NCI-H1048 (cell line): ENCODE measurements at places on chromosomes 16 and 17.

DNA sequence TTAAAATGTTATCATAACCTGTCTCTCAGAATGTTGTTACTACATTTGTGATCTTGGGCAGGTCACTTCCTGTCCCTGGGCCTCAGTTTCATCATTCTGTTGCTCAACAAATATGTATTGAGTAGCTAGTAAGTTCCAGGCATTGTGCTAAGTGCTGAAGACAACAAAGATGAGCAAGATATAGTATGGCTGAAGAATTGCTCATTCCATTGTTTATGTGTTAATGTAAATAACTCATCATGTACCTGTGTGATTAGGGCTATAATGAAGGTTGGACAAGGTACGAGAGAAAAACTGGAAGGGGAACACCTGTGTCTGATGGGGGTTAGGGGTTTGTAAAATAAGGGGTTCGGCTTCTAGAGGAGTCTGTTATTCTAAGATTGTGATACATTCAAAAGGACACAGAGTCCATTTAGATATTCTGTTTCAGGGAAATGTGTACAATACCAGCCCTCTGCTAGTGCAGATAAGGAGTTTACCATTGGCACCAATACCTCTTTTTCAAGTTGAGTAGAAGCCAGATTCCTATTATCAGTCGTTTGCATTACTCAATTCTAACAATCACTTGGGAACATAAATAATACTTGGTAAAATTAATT, 20.0 kb downstream of the TUBG1 start:
- DNase-seq, result no peak

- DNase-seq, result no peak
Measured at GRCh38 chr16:11459722-11460121, 114.5 kb downstream of the RMI2 start.

GRCh38 chr17:81993729-81994592, 16.5 kb downstream of the ASPSCR1 start:
- DNase-seq, result no peak

- no peak for DNase-seq
Measured at GRCh38 chr16:12195296-12195695, 218.8 kb downstream of the SNX29 start.

DNA sequence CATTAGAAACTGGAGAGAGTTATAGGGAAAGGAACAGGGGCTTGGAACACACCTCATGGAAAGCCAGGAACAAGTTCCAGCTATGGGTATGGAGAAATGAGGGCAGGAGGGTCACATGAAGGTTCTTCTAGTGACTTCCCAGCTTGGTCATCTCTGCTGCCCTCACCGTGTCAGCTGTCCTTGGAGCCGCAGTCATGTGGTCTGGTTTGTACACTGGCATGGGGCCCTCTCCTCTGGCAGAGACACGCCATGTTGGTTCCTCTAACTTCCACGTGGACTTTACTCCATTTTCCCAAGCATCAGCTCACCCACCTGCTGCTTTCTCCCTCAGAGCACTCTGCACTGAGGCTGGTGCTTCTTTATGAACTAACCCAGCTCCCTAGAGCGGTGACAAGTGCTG, 26.3 kb downstream of the MPG start:
- no peak for DNase-seq

DNA sequence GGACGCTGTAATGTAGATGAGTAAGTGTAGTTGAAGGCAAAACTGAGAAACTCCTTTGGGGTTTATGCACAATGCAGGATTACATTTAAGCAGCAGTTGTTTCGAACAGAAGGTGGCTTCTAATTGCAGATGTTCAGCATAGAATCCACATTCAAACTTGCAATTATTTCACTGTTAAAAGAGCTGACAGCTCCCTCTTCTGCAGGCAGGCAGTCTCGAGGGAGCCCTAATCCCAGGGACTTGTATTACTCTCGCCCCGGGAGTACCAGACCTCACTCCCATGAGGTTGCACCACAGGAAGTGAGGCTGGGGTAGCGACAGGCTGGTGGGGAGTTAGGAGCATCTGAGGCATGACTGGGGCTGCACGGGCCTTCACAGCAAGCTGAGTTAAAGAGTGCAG, 484.3 kb upstream of the EEF2KMT start:
- no peak for DNase-seq

DNA sequence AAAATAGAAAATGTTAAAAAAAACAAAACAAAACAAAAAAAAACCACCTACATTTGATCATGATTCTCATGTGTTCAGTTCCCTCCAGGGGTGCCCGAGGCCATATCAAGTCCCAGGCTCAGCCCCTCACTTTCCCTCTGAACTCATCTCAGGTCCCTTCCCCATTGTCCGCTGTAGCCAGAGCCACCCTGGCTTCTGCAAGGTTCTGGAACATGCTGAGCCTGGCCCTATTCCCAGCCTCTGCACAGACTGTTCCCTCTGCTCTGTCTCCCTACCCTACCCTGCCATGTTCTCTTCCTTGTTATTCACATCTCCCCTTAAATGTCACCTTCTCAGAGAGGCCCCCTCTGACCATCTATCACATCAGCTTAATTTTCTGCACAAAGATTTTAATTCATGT, 46.9 kb downstream of the TK2 start:
- DNase-seq, result no peak

GRCh38 chr16:57972306-57972705, 1.4 kb upstream of the CNGB1 start:
- DNase-seq, result no peak

GRCh38 chr17:4920351-4921048, 11.6 kb upstream of the GP1BA start:
- no peak for DNase-seq

DNA sequence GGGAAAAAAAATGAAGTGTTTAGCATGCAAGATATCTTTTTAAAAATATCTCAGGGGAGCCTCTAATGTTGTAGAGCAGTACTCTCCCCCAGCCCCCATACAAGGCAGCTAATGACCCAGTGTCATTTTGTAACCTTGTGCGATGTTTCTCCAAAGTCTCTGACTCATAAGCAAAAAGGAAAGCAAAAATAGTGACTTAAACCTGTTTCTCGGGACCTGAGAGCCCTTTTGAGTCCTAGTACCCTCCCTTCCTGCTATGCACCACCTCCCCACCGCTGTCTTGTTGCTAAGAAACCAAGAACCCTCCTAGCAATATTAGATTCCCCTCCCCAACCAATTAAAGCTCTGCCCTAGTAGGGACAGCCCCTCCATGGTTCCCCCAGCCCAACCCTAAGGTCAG, 2.8 kb downstream of the MYCBPAP start:
- DNase-seq, result no peak

GRCh38 chr17:62653826-62654761, 26.6 kb downstream of the MRC2 start:
- DNase-seq, result no peak

GRCh38 chr16:89511374-89511773, 3.2 kb downstream of the SPG7 start:
- no peak for DNase-seq

GRCh38 chr16:21666772-21667171, 3.0 kb downstream of the OTOA start:
- DNase-seq, result no peak

DNA sequence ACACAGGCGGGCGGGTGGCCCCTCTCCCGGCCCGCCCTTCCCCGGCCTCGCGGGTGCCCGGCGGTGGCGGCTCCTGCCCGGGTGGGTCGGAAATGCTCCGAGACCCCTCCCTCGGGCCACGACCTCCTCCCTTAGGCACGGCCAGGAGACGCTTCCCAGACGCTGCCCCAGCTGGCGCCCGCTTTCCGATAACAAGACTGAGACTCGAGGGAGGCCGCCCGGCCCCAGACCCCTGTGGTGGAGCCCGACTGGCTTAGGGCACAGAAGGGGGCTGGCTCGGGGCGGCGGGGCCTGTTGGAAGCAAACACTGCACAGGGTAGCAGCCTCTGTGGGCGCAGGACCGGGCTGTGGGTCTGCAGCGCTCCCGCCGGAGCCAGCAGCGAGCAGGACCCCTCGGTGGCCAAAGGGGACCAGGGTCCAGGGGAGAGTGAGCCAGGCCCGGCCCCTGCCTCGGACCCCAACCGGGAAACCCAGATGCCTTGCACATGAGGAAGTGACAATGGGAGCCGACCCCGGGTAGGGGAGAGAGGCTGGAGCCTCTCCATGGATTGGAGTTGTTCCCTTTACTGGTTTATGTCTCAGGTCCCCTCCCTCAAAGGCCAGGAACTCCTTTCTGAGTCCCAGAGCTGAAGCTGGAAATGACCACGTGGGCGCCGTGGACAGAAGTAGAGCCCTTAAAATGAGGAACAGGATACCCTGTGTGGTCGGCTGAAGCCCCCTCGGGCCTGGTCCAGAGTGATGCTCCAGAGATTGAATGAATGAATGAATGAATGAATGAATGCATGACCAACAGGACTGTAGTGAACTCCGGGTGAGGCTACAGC, 19.8 kb upstream of the ADCY7 start:
- no peak for DNase-seq

DNA sequence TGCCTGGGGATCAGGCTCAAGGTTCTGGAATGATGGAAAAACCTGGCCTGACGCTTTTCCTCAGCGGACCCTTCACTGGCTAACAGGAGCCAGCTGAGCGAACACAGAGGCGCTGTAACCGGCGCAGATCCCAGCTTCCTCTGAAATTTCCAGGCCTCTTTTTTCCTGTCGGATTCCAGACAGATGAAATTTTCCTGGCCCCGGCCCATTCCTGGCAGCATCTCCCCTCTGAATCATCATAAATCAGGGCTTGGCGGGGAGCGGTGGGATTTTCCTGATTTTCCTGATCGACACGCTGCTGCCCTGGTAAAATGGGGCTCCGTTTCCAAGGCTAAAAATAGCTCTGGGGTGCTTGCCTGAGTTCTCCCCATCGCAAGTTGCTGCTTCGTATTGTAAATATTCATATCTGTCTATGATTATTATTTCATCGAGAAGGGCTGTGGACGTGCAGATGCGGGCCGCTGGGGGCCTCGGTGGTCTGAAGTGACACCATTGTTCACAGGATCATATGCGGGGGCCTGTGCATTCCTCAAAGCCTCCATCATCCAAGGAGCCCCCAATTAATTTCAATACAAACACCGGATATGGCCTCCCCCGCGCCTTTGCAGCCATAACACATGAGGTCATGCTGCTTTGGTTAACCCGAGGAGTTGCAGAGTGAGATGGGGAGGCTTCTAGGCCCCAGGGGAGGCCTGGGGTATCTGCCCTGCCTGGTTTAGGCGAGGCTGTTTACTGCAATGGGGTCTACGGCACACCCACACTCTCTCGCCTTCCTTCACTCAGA, 45.8 kb upstream of the ETV4 start:
- no peak for DNase-seq

DNA sequence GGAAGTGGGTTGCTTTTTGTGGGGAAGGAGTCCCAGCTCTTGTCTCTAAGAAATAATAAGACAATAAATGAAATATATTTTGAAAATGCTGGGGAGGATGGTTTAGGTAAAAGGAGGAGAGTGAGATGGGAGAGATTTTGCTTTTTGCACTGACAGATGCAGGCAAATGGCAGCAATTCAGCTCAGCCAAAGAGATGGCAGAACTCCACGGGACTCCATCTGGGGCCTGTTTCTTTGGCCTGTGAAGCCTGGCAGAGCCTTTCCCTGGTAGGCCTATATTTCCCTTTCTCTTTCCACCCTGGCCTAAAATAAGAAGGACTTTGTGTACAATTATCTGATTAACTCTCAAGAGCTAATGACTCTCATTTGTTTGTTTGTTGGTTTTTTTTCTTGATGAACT, 1525.1 kb downstream of the CDH11 start:
- no peak for DNase-seq

DNA sequence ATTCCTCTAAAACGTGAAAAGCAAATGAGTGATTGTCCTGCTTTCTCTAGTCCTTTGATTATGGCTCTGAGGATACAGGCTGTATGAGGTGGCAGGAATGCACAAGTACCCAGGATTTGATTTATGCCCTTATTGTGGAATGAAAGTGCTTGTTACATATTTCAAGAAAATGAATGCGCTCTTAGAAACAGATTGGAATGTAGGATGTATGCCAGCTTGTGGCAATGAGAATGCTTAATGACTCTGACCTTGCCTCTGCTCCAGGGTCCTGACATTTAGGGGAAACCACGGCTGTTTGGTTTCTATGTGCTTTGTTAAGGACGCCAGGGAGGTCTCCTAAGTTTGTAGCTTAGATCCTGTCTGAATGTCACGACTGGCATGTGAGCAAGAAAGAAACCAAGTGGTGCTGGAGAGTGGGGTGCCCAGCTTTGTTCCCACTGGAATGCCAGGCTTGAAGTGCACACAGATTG, 22.0 kb downstream of the PRCD start:
- DNase-seq, result no peak

DNA sequence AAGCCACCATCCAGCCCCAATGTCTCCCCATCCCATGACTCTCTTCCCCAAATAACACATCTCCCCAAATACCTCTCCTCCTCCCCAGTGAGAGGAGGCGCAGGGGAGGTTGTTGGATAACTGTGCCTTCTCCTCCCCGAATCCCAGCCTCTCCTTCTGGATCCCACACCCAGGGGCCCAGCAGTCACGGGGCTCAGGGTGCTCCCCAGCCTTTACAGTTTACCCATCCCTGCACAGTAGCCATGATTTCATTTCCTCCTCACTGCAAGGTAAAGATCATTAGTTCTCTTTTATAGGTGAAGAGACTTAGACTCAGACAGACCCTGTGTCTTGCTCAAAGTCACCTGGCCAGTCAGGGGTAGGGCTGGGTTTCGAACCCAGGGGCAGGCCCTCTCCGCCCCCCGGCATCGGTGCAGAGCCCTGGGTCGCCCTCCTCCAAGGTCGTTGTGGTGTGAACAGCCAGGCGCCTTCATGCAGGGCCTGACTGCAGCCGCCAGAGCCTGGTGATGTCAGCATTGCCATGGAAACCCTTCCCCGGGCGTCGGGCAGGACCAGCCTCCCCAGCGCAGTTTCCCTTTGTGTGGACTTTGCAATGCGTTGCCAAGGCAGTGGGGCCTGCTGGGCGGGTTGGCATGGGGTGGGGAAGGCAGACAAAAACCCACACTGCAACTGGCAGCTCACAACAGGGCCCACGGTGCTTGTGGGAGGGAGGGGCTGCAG, 53.3 kb upstream of the TOB1 start:
- peak; percentile 63 for DNase-seq

DNA sequence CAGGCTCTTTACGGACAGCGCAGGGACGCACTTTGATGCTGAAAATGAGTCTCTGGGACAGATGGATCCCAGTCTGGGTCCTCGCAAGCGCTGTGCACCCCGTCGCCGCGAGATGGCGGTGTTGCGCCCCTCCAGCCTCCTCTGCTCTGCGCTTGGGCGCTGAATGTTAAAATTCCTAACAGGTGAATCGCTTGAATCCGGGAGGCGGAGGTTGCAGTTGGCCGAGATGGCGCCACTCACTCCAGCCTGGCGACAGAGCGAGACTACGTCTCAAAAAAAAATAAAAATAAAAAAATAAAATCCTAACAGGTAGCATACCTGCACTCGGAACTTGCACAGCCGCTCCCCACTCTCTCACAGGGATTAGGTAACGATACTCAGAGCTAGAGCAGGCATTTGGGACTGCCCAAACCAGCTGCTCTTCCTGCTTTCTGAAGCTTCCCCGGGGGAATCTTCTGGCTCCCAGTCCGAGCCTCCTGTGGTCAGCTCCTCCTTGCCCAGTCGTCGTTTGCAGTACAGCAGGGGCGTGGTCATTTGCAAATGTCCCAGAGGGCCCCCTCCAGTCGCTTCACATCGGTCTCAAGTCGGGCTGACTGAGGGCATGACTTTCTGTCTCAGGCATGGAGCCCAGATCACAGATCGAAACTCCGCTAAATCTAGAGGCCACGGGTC, 26.2 kb upstream of the OSGIN1 start:
- no peak for DNase-seq
